ENCODE measurements at places on chromosomes 2 and 18. TPM values are rescaled to one million over a fixed set of nuclear protein-coding genes. Genes with fewer than 3 reads are reported as not detected.

The ACTR2 gene
- total RNA-seq, result 382 TPM

GRCh38 chr2:86226636-86227520, 27.6 kb downstream of the MRPL35 start:
- DNase-seq, result no peak

The LCT gene
- total RNA-seq, result 0.27 TPM

- DNase-seq, result no peak
Measured at GRCh38 chr18:13608791-13609532, 117.4 kb downstream of the FAM210A start.

DNA sequence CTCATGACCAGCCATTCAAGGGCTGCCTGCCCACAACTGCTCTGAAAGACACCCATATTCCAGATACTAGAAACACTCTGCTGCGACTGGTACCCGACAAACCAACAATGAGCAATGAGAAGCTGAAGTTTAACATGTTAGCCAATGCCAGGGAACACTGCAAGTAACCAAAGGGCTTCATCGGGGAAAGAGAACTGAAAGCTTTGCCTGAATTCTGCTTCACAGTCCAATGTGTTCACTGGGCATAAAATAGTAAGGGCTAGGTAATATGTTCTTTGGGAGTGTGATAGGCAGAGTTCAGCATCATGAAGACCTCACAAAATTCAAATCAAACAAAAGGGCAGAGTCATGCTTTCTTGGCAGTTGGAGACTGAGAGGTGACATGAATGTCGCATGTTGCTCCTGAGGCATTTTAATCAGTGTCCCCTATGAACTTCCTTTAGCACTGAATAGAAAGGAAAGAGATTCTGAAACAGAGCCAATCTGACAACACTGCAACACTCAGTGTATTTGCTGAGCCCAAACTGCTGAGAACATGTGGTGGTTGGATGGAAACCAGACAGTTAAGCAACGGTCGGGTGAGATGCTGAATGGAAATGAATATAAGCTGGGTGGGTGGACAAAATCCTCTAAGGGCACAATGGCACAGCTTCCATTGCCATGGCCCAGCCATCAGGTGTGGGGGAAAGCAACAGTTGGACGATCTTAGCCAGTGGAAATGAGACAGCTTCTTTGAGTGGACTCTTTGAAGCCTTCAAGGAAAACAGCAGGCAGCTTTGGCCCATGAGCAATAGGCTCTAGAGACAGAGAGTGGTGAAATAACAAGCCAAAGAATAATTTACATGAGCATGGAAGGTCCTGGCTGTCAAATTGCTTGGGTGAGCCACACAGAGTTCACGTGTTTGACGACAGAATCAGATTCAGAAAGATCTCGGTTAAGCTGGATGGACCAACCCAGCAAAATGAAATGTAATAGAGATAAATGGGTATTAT, 277.5 kb downstream of the AFF3 start:
- DNase-seq, result no peak

- no peak for DNase-seq
Measured at GRCh38 chr2:39948016-39948719, 169.1 kb upstream of the THUMPD2 start.

DNA sequence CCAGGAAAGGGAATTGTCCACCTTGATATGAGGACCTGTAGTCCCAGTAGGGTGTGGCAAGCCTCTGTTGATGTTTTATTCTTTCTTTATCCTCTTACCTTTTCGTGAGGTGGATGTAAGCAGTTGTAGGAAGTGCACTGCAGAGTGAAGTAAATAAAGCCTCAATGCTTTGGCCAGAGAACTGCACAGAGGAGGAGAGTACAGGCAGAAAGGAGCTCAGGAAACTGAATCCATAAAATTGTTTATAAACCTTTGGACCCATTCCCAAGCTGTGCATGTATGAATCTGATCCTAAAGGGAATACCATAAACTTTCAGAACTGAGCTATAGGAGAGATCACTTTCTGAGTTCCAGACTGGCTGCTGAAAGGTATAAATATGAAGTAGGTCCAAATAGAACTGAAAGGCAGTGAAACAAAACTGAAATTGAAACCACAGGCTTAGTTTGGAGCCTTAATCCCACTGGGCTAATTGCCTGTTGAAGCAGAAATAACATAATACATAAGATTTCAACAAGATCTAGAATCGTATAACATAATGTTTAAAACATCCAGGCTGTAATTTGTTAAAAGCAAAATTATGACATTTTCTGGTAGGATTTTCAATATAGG, 17.9 kb upstream of the SLC9A4 start:
- no peak for DNase-seq

DNA sequence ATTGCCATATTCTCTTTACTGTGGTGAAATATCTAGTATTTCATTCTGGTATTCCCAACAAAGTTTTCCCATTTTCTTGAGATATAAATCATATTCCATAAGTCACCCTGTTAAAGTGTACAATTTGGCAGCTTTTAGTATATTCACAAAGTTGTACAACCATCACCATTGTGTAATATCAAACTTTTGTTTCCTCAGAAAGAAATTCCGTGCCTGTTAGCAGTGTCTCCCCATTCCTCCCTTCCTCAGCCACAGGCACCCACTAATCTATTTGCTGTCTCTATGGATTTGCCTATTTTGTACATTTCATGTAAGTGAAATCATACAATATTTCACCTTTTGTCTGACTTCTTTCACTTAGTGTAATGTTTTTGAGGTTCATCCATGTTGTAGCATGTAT, 19.7 kb downstream of the NCOA1 start:
- DNase-seq, result no peak

GRCh38 chr2:12009323-12009905, 263.0 kb downstream of the LPIN1 start:
- no peak for DNase-seq

The SCYGR8 gene
- total RNA-seq, result not detected

The TTN gene
- total RNA-seq, result 4.3 TPM

DNA sequence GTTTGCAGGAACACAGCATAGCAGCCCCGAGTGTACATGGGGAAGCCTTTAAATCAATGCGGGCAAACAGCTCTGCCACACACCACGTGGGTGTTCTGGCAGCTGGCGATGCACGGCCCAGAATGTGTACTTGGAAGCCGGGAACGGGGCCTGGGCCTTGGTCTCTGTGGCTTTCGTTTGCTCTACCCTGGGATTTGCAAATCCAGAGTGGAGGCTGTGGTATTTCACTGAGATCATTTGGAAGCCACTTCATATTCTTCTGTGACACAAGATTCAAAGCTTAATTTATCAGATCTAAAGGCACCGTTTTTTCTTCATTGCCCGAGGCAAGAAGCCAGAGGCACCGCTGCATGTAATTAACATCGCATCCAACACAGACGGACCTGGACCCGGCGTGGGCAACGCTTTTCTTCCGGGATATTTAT, 246.3 kb upstream of the MYT1L start:
- no peak for DNase-seq

DNA sequence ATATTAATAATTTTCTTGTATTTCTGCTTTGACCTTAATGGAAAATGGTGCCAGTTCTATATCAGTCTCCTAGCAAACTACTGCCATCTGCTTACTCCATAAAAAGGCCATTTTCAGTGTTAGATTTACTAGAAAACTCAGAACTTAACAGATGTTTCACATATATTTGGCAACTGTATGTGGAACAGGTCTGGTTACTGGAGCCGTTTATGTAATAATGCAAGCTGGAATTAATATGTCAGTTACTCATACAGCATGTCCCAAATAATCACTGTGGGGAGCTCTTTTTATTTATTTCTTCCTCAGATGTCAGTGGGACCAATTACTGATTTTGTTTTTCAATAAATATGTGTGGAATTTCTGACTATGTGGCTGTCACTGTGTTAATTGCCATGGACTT, 1247.6 kb downstream of the CNTNAP5 start:
- no peak for DNase-seq

DNA sequence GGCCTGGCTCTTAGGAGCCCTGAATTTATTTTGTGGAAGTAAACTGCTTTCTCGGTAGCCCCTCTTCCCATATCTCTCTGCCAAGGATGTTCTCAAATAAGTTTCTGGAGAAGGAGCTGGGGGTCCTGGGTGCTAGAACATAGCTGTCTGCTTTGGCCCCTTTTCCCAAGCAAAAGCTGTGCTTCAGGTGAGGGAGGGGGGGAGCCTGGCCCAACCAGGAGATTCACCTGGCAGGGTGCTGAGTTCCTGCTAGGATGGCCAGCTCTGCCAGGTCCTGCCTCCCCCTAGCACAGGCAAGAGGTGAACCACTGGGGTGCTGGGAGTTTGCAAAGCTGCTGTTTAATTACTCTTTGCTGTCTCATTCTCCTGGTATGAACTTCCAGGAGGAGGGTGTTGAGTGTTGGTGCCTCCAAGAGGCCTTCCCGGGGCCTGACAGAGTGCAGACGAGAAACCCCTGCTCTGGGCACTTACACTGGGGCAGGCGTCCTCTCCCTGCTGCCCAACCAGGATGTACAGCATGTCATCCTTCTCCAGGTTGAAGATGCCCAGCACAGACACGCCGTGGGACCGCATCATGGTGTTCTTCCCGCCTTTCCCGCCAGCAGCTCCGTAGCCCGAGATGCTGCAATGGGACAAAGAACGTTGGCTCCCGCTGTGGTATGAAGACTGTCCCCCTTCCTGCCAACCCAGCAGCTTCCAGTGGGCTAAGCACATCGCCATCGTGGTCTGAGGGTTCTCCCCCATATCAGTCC, 124.2 kb downstream of the CLIP4 start:
- no peak for DNase-seq

DNA sequence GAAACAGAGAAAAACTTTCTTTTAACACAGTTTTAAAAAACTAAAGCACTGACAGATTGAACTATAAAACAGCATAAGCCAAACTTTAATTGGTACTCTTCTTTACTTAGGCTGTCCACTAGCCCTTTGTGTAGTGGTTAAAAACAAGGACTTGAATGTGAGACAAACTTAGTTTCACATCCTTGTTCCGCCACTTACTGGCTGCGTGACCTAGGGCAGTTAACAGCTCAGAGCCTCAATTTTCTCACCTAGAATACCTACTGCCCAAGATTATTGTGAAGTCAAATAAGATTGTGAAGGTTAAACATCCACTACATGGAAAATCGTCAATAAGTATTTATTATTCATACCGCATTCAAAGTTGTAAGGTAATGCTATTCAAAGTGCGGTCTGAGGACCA, 2.0 kb downstream of the WDR35 start:
- no peak for DNase-seq

DNA sequence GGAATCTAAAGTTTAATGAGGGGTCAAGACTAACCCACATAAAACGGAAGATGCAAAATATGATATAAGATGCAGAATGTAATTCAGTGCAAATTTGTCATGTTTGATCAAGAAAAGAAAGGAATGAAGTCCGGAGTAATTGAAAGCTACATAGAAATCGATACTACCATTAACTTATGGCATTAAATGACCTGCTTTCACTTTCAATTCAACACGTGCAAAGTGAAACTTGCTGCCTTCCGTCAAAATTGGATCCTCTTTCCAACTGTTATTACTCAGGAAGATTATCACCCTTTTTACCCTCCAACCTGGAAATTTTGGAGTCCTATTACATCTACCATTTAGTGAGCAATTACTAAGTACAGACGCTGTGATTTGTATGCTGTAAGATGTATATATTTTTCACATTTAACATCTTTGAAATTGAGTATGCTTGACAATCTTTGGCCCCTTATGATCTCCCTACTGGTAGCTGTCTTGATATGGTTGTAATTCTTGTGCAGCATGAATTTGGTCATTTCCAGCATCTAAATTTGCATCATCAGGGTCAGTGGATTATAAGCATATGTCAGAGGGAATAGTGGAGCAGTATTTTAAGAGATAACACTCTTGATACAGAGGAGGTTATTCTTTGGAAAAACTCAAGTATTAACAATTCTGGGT, 18.6 kb downstream of the UNC80 start:
- no peak for DNase-seq

The FTCDNL1 gene
- 0.55 TPM for total RNA-seq

The MFSD2B gene
- total RNA-seq, result 0.16 TPM

The PSTPIP2 gene
- total RNA-seq, result 8.3 TPM

- DNase-seq, result no peak
Measured at GRCh38 chr2:22991844-22992243, 393.1 kb upstream of the KLHL29 start.

DNA sequence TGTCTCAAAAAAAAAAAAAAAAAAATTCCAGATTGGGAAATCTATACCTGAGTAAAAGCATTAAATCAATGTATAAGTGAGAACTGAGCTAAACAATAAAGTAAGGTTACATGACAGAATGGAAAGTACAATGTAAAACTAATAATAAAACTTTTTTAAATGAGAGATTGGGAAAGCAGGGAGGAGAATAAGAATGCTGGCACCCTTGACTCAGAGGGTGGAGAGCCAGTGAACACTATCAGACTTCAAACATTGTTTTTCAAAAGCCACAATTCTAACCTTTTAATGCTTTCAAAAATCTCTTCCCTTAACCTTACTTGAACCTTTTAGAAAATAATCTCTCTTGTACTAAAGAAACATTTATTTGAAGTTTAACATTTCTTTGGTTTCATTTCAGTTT, 63.5 kb downstream of the TBC1D8 start:
- DNase-seq, result no peak

DNA sequence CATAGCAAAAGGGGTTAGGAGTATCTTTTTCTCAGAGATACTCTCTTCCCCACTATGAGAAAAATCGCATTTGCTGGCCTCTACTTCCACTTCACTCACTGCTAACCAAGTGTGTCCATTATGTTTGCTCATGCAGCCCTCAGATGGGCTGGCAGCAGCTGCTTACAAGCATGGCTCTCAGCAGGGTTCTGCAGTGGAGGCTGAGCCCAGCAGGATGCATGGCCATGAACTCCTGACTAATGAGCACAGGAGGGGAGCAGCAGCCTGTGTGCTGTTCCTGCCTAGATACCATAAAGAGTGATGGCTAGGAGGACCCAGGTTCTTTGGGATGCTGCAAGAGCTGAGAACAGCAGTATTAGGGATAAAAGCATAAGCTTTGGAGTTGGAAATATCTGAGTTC, 316.9 kb upstream of the THSD7B start:
- no peak for DNase-seq

- DNase-seq, result no peak
Measured at GRCh38 chr2:131077182-131077846, 15.9 kb downstream of the FAM168B start.

The HTR2B gene
- not detected for total RNA-seq

The KIAA1328 gene
- 8.2 TPM for total RNA-seq

The KHK gene
- 10.6 TPM for total RNA-seq

The SKA1 gene
- total RNA-seq, result 34.6 TPM

DNA sequence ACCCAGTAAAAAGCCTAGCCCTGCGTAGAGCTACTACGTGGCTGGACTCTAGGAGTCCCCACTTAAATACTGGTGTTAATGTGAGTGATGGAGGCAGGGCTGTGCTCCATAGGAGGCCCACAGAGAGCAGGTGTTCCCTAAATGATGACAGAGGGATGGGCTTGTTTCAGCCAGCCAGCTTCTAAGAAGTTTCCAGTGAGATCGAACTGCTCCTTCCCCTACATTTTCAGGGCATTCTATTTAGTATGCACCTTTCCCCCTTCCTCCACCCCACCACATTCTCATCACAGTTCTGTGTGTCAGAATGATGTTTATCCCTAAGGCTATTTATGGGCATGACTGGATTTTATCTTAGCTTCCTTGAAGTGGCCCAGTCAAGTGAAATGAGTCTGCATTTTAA, 213.0 kb downstream of the TRIB2 start:
- DNase-seq, result no peak

Data from activated naive CD4-positive, alpha-beta T cell treated with anti-CD3 and anti-CD28 coated beads, Interleukin-2, amount 50 U/mL, for 72 hours (primary cell).